ENCODE measurements at places on chromosomes 6 and 20. TPM values are rescaled to one million over a fixed set of nuclear protein-coding genes. Genes with fewer than 3 reads are reported as not detected.

DNA sequence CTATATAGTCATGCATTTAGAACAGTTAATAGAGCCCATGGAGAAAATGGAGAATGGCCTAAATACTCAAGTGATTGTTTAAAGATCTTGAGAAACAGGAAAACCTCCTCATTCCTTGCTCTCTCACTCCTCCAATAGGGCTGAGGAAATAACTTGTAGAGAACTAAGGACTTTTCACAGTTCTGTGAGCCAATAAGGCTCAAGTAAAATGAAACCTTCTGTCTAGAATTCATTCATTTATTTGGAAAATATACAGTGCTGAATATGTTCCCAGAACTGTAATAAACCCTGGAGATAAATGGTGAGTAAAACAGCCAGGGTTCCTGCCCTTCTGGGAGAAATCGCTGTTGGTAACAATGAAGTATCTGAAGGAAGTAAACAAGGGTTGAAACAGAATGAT, 35.3 kb downstream of the ELOVL2 start:
- H3K4me3 ChIP-seq: no peak overlapping the region
- H3K4me1 ChIP-seq: peaks cover 37% of the 10 kb centered on the region
- no peaks in the 10 kb centered on the region for H3K27me3 ChIP-seq
- H3K36me3 ChIP-seq: no peaks in the 10 kb centered on the region

GRCh38 chr6:6661684-6662083, 73.2 kb downstream of the LY86 start:
- no peaks in the 10 kb centered on the region for H3K4me1 ChIP-seq
- 0 out of 2 replicates have a peak, but pooled peaks cover 4% of the 10 kb centered on the region for H3K27me3 ChIP-seq
- no peaks in the 10 kb centered on the region for H3K36me3 ChIP-seq
- H3K27ac ChIP-seq: no peak overlapping the region
- H3K4me3 ChIP-seq: no peak overlapping the region

- H3K36me3 ChIP-seq: no peaks in the 10 kb centered on the region
- no peaks in the 10 kb centered on the region for H3K4me1 ChIP-seq
- H3K27ac ChIP-seq: no peak overlapping the region
- H3K27me3 ChIP-seq: no peaks in the 10 kb centered on the region
Measured at GRCh38 chr6:156502969-156503504, 274.1 kb upstream of the ARID1B start.

DNA sequence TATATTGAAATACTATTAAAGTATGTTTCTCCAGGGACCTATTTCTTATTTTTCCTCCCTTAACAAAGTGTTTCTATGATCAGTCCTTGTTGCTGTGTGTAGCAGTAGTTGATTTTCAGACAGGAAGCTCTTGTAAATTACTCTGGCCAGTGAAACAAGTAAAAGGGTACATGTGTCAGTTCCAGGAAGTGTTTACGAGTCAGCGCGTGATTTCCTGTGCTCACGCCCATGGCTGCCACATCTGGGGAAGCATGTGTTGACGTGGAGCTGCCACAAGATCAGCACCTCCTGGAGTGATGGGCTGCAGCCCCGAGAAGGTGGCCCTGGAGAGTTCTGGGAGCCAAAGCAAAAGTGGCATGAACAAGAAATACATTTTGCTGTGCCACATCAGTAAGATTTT, 38.6 kb upstream of the GGTLC1 start:
- H3K27ac ChIP-seq: no peak overlapping the region
- H3K4me1 ChIP-seq: no peaks in the 10 kb centered on the region
- no peaks in the 10 kb centered on the region for H3K36me3 ChIP-seq
- no peak overlapping the region for H3K4me3 ChIP-seq

DNA sequence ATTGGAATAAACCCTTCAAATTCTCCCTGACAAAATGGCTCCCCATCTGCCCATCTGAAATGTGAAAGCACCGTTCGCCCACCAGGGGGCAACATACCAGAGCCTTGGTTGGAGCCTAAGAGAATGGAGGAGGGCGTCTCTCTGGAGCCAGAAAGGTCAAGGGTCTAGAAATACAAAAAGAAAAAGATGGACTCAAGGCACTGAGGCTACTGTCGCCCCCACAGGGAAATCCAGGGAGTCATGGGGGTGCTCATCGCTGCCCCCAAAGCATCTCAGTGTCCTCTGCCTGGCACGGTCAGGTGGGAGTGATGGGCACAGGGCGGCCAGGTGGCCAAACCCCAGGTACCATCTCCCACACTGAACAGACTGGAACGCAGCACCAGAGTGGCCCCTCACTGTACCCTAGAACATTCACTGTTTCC, 136.3 kb downstream of the ZMYND8 start:
- no peak overlapping the region for H3K4me3 ChIP-seq
- H3K27me3 ChIP-seq: no peaks in the 10 kb centered on the region

DNA sequence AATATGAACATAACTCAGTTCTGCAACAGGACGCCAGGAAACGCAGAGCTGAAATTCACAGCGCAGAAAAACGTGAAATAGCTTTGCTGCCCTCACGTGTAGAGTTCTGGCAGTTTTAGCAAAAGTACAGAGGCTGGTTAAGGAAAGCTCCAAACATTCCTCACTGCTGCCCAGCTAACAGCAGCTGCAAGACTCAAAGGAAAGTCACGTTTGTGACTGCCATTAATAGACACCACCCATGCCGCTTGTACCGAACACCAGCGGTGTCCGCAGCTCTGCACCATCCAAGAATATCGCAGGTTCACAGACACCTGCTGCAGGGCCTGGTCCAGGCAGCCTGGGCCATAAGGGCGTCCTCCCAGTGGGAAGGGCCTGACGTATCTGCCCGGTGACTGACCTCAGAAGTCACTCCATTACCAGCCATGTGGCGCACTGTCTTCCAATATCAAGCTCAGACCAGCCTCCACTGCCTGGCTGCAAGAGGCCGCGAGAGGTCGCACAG, 61.4 kb downstream of the WDR27 start:
- H3K4me1 ChIP-seq: no peaks in the 10 kb centered on the region
- no peak overlapping the region for H3K4me3 ChIP-seq
- no peaks in the 10 kb centered on the region for H3K27me3 ChIP-seq
- H3K36me3 ChIP-seq: peaks cover 3% of the 10 kb centered on the region

DNA sequence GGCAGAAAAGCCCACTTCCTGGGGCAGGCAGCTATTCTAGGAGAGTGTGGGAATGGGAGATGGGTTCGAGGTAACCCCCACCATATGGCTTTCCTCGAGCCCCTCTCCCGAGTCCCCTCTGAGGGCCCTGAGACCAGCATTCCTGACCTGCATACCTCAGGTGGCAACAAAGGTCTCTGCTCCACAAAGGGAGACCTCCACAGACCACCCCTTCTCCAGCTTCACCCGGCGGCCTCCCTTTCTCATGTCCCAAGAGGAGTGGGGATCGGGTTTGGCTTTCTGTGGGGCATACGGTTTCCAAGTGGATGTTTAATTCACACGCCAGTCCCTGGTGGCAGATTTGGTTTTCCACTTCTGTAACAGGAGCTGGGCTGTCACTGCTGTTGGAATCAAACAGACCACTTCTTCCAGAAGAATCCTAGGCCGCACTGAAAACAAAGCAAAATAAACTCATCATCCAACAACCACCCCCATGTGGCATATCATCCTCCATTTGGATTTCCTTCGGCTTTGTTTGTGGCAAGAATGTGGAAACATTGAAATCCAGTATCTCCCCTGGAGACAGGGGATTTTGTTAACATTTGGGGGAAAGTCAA, 83.2 kb downstream of the DLL1 start:
- no peaks in the 10 kb centered on the region for H3K4me1 ChIP-seq
- H3K27me3 ChIP-seq: no peaks in the 10 kb centered on the region
- no peak overlapping the region for H3K4me3 ChIP-seq
- H3K36me3 ChIP-seq: no peaks in the 10 kb centered on the region
- no peak overlapping the region for H3K27ac ChIP-seq

GRCh38 chr6:30821862-30822784, 62.2 kb upstream of the DDR1 start:
- no peaks in the 10 kb centered on the region for H3K27me3 ChIP-seq
- no peak overlapping the region for H3K27ac ChIP-seq
- peaks cover 60% of the 10 kb centered on the region for H3K4me1 ChIP-seq
- H3K4me3 ChIP-seq: no peak overlapping the region
- no peak for DNase-seq

DNA sequence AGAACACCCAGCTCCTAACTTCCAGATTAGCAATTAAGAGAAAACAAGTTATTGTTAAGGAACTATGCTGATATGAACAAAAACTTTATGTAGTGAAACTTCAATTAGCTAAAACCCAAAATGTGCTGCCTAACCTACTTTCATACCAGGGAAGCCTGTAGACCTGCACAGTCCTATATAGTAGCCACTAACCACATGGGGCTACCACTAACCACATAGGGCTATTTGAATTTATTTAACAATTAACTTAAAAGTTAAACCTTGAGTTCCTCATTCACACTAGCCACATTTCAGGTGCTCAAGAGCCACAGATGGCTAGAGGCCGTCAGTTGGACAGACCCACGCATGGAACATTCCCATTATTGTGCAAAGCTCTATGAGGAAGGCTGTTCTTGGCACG, 72.4 kb upstream of the LAMP5 start:
- no peaks in the 10 kb centered on the region for H3K27me3 ChIP-seq
- H3K4me3 ChIP-seq: no peak overlapping the region
- H3K36me3 ChIP-seq: peaks cover 13% of the 10 kb centered on the region
- no peak for DNase-seq

DNA sequence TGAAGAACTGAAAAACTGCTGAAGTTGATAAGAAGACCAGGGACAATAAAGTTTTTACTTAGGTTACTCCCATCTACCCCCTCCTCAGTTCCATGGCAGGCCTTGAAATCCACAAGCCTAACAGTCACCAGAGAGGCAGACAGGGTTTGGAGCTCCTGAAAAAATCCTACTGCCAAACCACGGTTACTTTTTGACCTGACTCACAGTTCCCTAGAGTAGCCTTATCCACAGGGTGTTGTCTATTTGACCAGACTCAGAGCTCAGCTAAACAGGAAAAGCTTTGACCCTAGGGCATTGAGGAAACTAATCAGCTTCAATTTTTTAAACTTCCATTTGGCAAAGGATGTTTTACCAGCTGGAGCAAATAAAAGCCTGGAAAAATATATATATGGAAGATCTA, 257.7 kb upstream of the NT5E start:
- peak; percentile 50 for DNase-seq
- peak overlapping the region; percentile 89 for H3K27ac ChIP-seq
- no peaks in the 10 kb centered on the region for H3K36me3 ChIP-seq
- H3K27me3 ChIP-seq: no peaks in the 10 kb centered on the region

- no peak overlapping the region for H3K27ac ChIP-seq
- DNase-seq: no peak
- H3K36me3 ChIP-seq: no peaks in the 10 kb centered on the region
- H3K27me3 ChIP-seq: no peaks in the 10 kb centered on the region
- H3K4me3 ChIP-seq: no peak overlapping the region
- no peaks in the 10 kb centered on the region for H3K4me1 ChIP-seq
Measured at GRCh38 chr6:49839957-49840356, 26.4 kb downstream of the CRISP1 start.

DNA sequence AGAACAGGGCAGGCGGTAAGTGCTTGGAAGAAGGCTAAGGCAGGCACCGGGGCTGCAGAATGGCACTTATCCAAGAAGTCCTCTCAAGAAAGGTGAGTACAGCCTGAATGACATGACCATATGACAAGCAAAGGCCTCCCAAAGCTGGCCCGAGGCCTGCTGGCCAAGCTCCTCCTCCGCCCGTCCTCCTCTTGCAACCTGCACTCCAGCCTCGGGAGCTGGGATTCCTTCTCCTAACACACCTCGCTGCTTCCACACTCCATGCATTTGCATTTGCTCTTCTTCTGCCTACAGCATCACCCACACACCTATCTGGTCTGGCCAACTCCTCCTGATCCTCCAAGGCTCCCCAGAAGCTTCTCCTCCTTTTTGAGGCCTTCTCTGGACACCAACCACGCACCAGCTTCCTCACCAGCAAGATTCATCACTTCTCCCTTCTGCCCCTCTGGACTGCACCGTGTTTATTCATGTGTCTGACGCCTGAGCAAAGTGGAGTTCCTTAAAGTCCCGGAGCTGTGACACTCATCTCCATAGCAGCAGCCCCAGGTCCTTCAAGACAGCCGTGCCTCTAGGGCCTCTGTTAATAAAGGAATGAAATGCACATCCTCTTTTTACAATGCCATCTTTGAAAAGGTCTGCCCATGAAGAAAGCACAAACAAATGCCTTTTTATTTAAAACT, 32.3 kb downstream of the CNKSR3 start:
- H3K4me3 ChIP-seq: no peak overlapping the region
- H3K4me1 ChIP-seq: peaks cover 56% of the 10 kb centered on the region
- H3K36me3 ChIP-seq: no peaks in the 10 kb centered on the region
- DNase-seq: no peak
- H3K27me3 ChIP-seq: no peaks in the 10 kb centered on the region

- H3K4me3 ChIP-seq: no peak overlapping the region
- no peaks in the 10 kb centered on the region for H3K27me3 ChIP-seq
- no peak overlapping the region for H3K27ac ChIP-seq
- DNase-seq: no peak
Measured at GRCh38 chr6:144867761-144868160, 582.6 kb downstream of the UTRN start.

DNA sequence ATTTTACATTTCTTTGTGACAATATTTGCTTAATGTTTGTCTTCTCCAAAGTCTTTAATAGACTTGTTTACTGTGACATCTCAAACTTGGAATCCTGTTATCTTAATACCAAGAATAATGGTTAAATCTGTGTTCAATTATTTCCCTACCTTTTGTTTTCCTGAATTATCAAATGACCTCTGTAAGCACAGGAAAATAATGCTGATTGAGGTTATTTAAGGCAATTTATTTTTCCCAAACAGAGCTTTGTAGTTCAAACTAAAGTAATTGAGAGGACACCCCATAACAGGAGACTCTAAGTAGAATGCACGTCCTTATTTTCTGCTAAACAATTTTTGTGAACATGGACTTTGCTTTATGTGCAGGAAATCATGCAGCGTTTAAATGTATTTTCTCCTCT, 195.0 kb downstream of the BTBD3 start:
- H3K36me3 ChIP-seq: no peaks in the 10 kb centered on the region
- H3K4me3 ChIP-seq: no peak overlapping the region
- H3K27me3 ChIP-seq: no peaks in the 10 kb centered on the region
- H3K4me1 ChIP-seq: no peaks in the 10 kb centered on the region

DNA sequence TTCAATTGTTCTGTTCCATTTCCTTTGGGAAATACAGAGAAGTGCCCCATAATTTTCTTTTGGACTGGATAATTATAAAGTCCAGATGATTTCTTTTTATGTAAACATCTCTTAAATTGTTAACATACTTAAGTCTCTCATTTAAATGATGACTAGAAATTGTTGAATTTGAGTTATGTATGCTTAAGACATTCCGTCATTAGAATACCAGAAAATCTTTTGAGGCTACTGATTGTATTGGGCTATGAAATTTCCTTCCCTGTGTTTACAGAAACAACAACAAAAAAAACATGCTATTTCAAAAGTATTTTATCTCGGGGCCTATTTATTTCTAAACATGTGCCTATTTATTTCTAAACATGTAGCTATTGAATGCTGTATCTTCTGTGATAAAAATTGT, 125.4 kb downstream of the SH3BGRL2 start:
- no peaks in the 10 kb centered on the region for H3K36me3 ChIP-seq
- DNase-seq: no peak
- H3K27ac ChIP-seq: no peak overlapping the region
- H3K4me1 ChIP-seq: no peaks in the 10 kb centered on the region
- peaks cover 5% of the 10 kb centered on the region for H3K27me3 ChIP-seq

The RNF217 gene
- 14.8 TPM for total RNA-seq

The FAM184A gene
- not detected for total RNA-seq

The TSPYL4 gene
- 23.1 TPM for total RNA-seq

The OVOL2 gene
- not detected for total RNA-seq

The ENPP5 gene
- 0.94 TPM for total RNA-seq

The KIAA0408 gene
- 5.8 TPM for total RNA-seq

The RAET1G gene
- 0.16 TPM for total RNA-seq

The FAM217B gene
- 3.8 TPM for total RNA-seq

All from SJSA1 (cell line).